ENCODE measurements at places on chromosomes 16 and 17.

DNA sequence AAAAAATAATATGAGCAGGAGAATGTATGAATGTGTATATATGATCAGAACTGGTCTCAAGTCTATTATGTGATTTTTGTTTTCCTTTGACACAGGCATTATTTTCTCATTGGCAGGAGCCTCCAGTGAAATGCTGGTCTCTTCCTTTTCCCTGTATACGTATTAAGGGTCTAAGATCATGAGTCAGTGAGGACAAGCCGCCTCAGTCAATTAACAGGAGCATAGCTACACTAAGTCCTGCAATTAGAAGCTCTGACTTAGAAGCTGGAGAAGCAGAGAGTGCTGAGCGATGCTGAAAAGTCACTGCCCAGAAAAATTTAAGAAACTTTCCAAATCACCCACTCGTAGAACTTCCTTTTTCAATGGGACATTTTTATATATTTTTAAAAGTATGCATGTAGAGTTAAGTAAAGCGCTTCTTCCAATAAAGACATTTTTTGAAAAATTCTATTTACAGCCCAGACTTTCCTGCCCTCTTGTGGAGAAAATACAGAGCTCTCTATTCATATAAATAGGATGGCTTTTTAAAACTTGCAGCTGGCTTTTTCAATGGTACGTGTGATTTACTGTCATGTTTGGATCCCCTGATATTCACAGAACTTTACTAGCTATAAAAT, 70.2 kb upstream of the PSMD7 start:
- no peak for DNase-seq

- no peak for DNase-seq
Observed at GRCh38 chr16:18834864-18835263, 33.5 kb upstream of the ARL6IP1 start.

GRCh38 chr17:57650548-57650947, 94.6 kb downstream of the CCDC182 start:
- no peak for DNase-seq

- DNase-seq, result no peak
Observed at GRCh38 chr17:66373944-66374817, 71.8 kb downstream of the PRKCA start.

DNA sequence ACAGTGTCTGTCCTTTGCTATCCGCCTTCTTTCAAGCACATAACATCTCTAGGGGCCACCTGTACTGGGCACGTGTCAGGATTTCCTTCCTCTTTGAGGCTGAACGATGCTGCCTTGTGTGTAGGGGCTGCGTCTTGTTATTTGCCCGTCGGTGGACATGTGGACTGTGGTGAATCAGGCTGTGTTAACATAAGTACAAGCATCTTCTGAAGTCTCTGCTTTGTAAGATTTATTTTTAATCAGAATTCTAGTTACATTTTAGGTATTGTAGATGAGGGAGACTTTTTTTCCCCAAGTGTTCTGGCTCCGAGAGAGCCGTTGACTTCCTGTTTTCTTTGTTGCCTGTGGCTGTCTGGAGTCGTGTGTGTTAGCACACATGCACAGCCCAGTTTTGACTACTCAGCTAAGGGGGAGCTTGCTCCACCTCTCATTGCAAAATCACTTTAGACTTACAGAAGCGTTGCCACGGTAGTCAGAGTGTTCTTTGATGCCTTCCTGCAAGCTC, 26.1 kb downstream of the SPG7 start:
- no peak for DNase-seq

DNA sequence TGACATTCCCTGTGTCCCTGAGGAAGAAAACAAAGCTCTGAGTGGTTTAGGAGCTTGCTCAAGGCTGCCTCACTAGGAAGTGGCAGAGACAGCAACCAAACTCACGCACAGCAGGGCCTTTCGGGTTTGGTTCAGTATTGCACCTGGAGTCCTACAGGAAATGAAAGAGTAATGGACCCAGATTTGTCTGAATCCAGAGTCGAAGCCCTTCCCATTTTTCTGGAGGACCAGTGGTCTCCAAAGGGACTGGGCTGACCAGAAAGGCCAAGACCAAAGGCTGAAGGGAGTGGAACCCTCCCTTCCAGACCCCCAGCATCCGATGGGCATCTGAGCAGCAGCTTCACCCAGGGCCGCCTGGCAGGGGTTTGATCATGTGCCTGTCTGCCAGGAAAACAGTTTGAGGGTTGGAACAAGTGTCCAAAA, 85.5 kb upstream of the RPL38 start:
- DNase-seq, result no peak

DNA sequence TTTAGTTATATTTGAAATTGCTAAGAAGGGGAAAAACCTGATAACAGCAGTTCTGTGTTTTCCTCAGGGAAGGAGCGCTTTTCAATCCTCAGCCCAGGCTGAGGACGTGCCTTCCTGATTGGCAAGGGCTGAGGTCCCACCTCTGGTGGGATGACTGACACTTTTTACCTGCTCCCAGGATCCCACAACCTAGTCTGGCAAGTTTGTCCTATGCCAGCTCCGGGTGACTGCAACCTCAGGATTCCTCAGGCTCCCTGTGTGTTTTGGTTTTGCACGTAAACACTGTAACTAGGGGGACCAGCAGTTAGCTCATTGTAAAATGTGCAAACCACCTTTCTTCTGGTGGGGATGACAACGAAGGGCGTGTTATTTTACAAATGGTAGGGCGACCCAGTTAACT, 7.5 kb downstream of the MARCHF10 start:
- no peak for DNase-seq

DNA sequence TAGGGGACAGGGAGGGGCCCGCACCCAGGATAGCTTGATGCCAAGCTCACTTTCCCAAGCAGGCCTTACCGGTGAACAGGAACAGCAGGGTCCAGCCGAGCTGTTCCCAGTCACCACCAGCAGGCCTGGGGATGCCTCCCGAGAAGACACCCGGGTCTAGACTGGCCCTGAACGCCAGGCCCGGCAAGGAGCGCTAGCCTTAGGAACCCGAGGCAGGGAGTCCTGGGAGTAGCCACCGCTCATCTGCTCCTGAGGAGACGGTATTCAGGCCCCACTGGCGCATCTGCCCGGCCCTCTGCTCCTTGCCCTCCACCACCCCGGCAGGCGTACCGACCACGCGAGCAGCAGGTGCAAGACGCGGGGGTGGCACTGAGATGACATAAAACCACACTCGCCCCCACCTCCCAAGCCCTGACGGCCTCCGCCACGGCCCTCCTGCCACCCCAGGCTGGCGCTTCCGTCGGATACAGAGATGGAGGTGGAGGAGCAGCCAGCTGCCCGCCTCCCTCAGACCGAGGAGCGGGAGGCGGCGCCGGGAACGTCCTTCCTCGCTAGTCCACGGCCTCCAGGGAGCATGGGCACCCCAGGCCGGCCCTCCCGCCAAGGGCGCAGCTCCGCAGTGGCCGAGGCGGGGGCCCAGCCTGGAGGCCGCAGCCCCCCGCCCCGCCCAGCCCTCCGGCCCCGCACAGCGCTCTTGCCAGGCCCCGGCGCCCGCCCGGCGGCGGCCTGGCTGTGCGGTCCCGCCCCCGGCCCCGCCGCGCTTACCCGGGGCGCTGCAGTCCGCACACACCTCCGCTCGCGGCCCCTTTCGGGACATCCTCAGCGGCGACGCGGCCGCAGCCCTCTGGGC, 661 bp downstream of the GIT1 start:
- peak; percentile 36 for DNase-seq

DNA sequence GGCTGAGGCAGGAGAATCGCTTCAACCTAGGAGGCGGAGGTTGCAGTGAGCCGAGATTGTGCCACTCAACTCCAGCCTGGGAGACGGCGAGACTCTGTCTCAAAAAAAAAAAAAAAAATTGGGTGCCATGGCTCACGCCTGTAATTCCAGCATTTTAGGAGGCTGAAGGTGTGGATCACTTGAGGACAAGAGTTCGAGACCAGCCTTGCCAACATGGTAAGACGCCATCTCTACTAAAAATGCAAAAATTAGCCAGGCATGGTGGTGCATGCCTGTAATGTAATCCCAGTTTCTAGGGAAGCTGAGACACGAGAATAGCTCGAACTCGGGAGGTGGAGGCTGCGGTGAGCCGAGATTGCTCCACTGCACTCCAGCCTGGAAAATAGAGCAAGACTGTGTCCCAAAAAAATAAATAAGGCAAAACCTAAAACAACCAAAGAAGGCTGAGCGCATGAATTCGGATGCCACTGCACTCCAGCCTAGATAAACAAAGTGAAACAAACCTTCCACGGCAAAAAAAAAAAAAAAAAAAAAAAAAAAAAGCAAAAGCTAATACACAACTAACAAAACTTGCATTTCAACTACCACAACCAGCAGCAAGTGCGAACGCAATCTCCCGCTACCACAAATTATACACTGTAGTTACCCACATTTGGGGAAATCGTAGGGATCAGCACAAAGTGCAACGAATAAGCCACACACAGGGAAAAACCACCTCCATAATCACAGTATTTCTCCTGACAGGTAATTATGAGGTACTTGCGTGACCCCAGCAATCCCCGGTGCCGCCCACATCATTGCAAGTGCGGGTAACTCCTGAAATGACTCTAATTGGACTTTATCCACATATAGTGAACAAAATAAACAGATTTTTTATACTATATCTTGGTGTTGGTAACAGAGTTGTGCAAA, 25.6 kb downstream of the TEX14 start:
- DNase-seq, result no peak

- DNase-seq, result no peak
Observed at GRCh38 chr17:28935744-28936460, 15.4 kb downstream of the PHF12 start.

DNA sequence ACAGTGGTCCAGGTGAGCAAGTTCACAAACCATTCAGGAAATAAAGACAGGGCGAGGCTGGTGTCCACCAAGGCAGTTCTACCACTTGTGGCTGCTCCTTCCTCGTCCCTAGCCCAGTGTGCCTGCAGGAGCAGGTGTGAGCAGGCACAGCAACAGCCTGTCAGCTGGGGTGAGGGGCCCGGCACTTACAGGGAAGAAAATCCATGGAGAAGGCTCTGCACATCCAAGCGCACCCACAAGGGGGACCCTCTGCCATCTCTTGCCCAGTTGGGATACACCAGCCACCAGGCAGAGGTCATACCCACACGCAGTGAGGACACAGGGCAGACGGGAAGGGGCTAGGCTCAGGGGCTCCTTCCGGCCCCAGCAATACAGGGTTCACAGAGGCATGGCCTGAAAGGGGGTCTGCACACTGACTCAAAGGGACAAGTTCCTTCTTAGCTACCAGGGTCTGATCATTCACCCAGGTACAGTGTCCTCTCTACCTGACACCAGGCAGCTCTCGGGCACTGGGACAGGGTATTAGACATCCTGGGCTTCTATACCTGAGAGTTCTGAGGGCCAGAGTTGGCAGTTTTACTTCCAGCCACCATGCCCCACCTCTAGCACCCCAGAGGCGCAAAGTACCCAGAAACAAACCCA, 27.0 kb downstream of the CDIP1 start:
- DNase-seq, result peak; percentile 10

GRCh38 chr17:9974448-9975381, 69.6 kb upstream of the RCVRN start:
- DNase-seq, result no peak

GRCh38 chr17:80882323-80882722, 109.3 kb upstream of the CHMP6 start:
- DNase-seq, result no peak

- DNase-seq, result no peak
Observed at GRCh38 chr17:76688165-76688622, 22.6 kb downstream of the MXRA7 start.

DNA sequence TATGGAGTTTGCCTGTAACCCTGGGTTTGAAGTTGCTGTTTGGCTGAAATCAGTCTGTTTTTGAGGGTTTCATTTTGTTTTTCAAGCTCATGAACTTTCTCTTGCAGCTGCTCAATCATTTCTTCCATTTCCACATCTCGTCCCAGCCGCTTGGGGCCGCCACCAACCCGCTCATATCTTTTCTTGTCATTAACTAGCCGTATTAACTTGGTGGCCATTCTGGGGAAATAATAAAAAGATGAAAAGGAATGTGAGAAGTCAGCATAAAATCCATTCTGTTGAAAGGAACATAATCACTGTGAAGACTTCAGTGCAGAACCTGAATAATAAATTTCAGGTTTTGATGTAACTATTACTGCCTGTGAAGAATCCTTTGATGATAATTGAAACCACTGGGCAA, 11.5 kb downstream of the RPGRIP1L start:
- no peak for DNase-seq

- DNase-seq, result peak; percentile 51
Observed at GRCh38 chr16:56013962-56014552, 138.9 kb upstream of the CES5A start.

GRCh38 chr17:81534157-81535006, 6.2 kb downstream of the FSCN2 start:
- no peak for DNase-seq

DNA sequence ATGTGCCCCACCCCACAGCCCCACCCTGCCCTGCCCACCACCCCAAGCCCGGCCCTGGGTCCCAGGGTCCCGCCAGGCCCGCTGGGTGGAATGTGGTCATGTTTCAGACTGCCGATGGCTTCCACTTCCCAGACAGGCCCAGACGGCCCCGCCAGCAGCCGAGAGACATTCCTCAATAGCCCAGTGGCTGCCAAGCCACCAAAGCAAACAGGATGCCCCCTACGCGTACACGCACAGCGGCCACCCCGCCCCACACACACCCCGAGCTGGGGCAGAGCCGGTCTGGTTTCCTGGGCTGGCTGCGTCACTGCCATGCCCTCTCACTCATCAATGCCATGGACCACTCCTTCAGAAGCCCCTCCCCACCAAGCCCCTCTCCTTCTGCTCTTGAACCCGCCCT, 1.2 kb upstream of the KRT17 start:
- no peak for DNase-seq

DNA sequence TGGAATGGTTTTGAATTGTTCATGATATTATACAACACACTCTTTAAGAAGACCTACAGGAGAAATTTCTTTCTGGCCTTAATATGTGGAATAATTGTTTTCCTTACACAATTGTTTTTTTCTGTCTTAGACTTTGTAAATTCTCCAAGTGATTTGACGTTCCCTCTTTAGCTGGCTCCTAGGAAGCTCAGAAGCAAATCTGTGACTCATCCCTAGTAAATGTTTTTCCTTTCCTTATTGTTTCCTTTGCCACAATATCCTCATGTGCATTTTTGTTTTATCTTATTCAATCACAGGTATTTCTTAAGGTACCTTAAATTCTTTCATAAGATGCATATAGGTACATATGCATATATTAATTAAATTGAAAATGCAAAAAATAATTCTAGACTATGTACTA, 13.5 kb downstream of the KIAA0753 start:
- DNase-seq, result no peak

- no peak for DNase-seq
Observed at GRCh38 chr16:28033870-28034269, 29.6 kb downstream of the GSG1L start.
